Stimulated activated naive CD4-positive, alpha-beta T cell treated with Interleukin-2 at 50 U/mL for 16 hours (primary cell): ENCODE measurements at places on chromosomes 13 and 19.

DNA sequence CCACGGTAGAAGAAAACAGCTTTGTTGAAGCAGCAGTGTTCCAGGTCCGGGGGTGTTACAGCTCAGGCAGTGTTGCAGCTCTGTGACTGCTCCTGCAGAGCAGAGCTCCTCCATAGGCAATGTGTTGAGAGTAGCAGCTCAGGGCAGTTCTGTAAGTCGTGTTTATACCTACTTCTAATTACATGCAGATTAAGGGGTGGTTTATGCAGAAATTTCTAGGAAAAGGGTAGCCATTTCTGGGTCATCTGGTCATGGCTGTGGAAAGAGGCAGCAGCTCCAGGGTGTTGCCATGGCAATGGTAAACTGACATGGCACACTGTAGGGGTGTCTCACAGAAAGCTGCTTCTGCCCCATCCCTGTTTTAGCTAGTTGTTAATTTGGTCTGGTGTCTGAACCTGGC lies 316.4 kb downstream of the GPC5 start:
- DNase-seq: no peak

DNA sequence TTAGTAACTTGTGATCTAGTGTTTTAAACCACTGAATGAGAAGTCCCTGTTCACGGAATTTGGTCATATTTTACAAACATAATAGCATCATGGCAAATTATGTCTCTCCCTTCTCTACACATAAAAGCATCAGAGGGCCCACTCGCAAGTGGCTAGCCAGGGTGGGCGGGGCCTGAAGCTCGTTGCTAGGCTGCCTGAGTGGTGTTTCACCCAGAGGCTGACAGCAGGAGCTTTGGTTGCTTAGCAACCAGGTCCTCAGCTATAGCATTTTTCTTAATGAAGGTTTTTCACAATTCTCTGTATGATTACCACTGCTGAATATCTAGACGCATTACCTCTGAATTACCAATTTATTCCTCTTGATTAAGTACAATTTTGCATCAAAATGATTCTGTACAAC lies 126.5 kb downstream of the NALCN start:
- no peak for DNase-seq

DNA sequence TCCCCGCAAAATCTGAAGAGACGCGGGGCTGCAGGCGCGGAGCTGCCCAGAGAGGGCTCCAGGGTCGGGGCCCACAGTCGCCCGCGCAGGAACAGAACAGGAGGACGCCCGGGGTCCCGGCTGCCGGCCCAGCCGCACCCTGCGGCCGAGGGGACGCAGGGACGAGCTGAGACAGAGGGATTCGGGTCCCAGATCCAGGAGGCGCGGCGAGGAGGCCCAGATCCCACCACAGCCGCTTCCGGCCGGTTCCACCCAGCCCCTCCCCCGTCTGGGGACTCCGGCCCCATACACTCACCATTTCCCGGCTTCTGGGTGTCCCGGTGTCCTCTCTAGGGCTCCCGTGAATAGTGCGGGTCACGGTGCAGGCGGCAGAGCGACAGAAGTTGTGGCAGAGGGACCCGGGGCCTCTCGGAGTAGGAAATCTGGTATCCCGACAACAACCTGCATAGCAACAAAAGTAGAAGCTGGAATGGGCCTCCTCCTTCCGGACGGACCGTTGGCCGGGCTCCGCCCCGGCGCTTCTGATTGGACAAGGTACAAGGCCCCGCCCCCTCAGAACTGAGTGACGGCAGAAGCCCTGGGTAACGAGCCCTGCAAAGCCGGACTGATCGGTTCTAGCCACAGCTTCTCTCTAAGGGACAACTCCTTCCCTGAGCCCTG lies at the start of gene ZNF20:
ZNF20 (minus strand) TSS at position 466 of the 660 bp plus-strand sequence; CDS start at position 298, 168 bp downstream.
- DNase-seq: peak; percentile 87

GRCh38 chr19:15666186-15666585 lies 6.7 kb upstream of the CYP4F12 start:
- DNase-seq: no peak

DNA sequence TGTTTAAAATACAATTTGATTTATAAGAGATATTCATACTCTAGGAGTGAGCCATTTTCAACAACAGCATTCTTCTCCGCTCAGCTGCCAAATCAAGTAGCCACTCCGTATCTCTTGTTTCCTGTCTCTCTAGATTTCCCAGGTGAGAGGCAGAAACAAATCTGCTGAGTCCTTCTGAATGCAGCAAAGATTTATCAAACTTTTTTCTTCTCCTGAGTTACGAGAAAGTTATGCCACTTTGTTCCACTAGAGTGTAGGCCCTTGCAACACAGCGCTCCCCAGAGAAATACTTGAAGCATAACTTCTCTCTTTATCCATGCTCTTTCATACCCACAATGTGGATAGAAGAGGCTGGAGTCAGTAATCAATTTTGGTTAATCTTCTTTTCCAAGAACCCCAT lies 1960.8 kb downstream of the OLFM4 start:
- DNase-seq: no peak

- no peak for DNase-seq
These were observed 86.2 kb upstream of the MBNL2 start for GRCh38 chr13:97135883-97136282.

GRCh38 chr13:110140099-110140498 lies 166.9 kb downstream of the COL4A1 start:
- no peak for DNase-seq

- DNase-seq: no peak
These were observed 49.0 kb upstream of the ZNF780A start for GRCh38 chr19:40139533-40140287.

GRCh38 chr13:78524936-78525335 lies 78.4 kb downstream of the POU4F1 start:
- DNase-seq: no peak

GRCh38 chr13:28763887-28764286 lies 45.1 kb upstream of the SLC46A3 start:
- no peak for DNase-seq

DNA sequence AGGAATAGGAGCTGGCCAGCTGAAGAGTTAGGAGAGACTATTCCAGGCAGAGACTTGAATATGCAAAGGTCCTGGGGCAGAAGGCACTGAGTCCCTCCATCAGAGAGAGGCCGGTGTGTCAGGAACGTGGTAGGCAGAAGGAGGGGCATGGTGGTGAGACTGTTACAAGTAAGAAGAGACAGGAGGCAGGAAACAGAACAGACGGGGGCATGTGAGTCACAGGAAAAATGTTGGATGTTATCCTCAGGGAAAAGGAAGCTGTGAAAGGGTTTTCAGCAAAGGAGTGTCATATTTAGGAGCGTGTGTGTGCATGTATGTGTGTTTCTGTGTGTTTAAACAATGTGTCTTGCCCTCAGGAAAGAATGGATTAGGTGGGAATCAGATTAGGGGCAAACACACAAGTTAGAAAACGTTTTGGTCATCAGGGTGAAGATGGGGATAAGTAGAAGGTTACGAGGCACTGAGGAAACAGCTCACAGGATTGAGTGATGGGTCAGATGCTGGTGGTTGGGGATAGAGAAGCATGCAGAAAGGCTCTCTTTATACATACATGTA lies 1.1 kb downstream of the EDDM13 start:
- DNase-seq: no peak

- no peak for DNase-seq
These were observed 11.9 kb upstream of the LILRB5 start for GRCh38 chr19:54268936-54269335.

- no peak for DNase-seq
These were observed 122.0 kb downstream of the ENOX1 start for GRCh38 chr13:43664700-43665191.

- DNase-seq: no peak
These were observed 1.9 kb upstream of the SUGT1 start for GRCh38 chr13:52650731-52651130.

GRCh38 chr13:89936256-89936655 lies 1411.2 kb upstream of the MIR17HG start:
- DNase-seq: no peak

DNA sequence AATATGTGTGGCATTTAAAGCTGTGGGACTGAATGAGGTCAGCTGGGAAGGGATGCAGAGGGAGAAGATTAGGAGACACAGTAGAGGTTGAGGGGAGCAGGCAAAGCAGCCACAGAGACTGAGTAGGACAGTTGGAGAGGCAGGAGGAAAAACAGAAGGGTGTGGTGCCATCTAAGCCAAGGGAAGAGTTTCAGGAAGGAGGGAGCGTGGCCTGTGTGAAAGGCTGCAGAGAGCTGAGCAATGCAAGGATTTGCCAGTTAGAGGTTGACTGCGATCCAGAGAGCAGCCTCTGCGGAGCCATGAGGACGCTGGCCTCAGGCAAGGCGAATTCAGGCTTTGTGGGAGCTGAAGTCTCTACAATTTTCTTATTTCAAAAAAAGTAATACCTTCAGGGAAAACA lies 28.9 kb downstream of the SOX21 start:
- no peak for DNase-seq

- DNase-seq: no peak
These were observed 9.9 kb downstream of the ARHGAP33 start for GRCh38 chr19:35785339-35785627.

- no peak for DNase-seq
These were observed 124.5 kb downstream of the SHISA2 start for GRCh38 chr13:25927363-25927762.

DNA sequence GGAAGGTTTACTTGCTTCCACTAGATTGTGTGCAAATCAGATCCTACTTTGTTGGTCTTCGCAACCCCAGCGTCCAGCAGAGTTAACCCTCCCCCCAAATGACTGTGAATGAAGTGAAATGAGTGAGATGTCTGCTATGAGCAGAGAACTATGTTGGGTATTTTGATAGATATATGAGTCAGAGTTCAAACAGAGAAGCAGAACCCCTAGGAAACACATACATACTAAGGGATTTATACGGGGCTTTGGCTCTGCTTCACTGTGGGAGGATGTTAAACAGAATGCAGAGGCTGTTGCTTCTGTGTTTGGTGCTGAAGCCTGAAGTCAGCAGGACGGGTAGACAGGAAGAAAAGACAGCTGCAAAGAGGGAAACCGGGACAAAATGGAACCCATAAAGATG lies 197.0 kb downstream of the MZT1 start:
- DNase-seq: no peak

GRCh38 chr13:110197471-110197870 lies 109.5 kb downstream of the COL4A1 start:
- DNase-seq: no peak

DNA sequence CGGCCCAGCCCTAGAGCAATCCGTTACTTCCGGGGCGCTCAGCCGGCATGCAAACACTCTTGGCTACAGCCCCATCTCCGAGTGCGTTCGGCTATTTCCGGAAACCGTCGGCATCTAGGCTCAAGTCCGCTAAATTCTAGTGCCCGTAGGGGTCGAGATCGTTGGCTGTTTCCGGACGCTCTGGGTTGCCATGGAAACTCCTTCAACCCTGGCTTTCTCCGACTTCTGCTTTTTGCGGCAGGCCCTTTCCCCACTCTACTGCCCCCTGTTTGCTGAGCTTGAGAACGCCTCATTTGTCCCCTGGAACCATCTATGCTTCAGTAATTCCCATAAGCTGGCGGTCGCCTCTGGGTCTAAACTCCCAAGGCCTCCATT lies 534 bp upstream of the PIK3R2 start:
- peak; percentile 94 for DNase-seq

- no peak for DNase-seq
These were observed 11.7 kb downstream of the NOP53 start for GRCh38 chr19:47756953-47757608.

- DNase-seq: no peak
These were observed 3.0 kb downstream of the GADD45GIP1 start for GRCh38 chr19:12953799-12954611.

DNA sequence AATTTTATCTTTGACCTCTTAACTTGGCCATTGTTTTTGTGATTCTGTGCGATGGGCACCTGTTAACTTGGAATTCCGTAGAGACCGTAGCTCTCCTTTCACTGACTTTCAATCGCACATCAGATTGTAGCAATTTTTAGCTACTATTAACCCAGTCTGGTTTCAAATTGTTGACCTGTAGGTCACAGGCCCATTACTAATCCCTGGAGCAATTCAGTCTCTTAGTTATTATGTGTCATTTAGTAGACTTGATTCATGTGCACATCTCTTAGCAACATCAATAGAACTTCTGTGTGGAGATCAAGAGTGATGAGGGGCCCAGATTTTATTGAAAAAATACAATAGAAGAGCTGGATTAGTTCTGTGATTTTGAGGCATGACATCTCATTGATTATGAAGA lies 549.6 kb upstream of the SLC10A2 start:
- no peak for DNase-seq

GRCh38 chr19:54465426-54466109 lies 2.0 kb upstream of the LENG9 start:
- DNase-seq: no peak

- no peak for DNase-seq
These were observed 7.9 kb upstream of the ARHGAP33 start for GRCh38 chr19:35767288-35768081.

DNA sequence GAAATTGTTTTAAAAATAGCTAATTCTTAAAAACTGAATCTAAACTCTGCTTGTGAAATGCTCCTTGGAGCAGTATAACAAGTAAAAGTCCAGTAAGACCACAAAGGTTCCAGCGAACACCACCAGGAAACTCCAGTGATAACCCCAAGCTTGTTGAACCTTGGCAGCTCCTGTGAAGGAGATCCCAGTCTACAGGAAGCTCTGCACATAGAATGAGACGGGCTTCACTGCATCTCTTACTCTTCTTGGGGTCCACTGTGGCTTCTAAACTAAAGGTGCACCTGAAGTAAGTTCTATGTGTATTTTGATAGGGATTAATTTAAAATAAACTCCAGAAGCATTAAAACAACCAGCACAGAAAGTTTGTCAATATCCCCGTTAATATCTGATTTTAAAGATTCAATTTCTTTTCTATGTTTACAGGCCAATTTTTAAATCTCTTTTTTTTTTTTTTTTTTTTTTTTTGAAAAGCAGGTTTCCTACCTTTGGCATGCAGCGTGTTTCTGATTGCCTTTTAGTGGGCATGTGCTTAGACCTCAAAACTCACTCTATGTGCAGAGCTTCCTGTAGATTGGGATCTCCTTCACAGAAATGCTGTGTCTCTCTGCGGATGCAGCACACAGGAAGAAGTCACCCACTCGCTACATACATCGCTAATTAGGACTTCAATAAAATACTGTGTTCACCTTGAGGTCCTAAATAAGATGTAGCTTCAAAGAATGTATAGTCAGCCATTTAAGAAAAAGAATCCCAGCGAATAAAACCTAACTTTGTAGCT lies 508.5 kb downstream of the KLF12 start:
- DNase-seq: no peak

DNA sequence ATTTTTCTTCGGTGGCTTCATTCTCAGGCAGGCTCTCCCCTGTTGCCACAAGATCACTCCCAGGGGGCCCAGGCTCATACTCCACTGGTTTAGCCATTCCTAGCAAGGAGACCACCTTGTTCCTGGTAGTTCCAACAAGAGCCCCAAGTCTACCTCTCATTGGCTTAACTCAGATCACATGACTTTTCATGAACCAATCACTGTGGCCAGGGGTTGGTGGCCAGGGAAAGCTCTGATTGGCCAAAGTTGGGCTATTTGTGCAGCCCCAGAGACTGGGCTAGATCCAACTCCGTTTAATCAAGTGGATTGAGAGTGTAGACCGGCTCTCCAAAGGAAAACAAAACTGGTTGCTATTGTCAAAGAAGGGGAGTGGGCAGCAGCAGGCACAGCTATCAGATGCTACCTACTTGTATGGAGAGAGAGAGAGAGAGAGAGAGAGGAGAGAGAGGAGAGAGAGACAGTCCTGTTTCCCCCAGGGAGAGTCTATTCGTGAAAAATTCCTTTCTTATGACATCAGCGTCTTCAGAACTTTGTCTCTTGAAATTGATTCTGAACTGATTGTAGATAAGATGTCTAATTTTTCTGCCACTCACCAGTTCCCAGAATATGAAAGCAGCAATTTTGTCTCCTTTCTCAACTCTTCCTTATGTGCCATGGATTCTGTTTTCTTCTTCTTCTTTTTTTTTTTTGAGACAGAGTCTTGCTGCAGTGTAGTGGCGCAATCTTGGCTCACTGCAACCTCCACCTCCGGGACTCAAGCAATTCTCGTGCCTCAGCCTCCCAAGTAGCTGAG lies 5.9 kb downstream of the CEACAM19 start:
- no peak for DNase-seq
